ENCODE measurements at places on chromosomes 1 and 21.

DNA sequence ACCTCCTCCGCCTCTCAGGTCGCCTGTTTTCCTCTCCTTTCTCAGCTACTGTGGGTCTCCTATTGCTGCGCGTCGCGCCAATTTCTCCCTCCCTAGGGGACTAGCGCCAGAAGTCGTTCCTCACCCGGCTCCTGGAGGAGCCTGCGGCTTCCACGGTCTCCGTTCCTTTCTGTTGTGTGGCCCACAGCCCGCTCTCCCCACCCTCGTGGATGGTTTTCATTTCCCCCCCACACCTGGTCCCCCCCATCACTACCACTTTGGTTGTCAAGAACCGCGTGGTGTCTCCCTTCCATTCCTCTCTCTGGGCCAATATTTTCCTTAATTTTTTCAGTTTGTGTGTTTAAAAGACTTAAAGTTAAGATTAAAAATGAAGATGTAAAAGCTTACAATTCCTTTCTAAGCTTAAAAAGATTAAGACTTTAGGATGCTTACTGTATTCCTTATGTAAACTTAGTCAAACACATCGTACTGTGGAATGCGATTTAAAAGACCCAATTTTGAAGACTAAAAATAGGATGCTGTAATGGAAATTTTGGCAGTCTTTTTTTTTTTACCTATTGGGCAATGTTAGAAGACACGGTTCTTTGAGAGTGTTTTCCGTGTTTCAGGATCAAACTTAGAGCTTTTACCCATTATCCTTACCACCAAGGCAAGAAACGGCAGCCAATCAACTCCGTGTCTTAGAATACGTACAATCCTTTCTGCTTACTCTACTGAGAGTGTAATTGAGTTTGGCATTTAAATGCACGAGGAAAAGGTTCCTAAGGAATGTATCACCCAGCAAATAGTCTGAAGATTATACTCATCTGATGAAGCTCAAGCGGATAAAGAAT, 773 bp downstream of the CNST start:
- peak; percentile 76 for DNase-seq

GRCh38 chr1:61506236-61506635, 218.7 kb downstream of the TM2D1 start:
- DNase-seq = no peak

- no peak for DNase-seq
Observed at GRCh38 chr21:28910280-28910887, 82.3 kb downstream of the LTN1 start.

GRCh38 chr1:47753808-47754207, 243.4 kb downstream of the TRABD2B start:
- no peak for DNase-seq

- DNase-seq = no peak
Observed at GRCh38 chr1:118323246-118323645, 138.2 kb upstream of the SPAG17 start.

- no peak for DNase-seq
Observed at GRCh38 chr1:202815120-202815519, 4.4 kb downstream of the PCAT6 start.

- no peak for DNase-seq
Observed at GRCh38 chr1:221437926-221438325, 304.0 kb downstream of the DUSP10 start.

DNA sequence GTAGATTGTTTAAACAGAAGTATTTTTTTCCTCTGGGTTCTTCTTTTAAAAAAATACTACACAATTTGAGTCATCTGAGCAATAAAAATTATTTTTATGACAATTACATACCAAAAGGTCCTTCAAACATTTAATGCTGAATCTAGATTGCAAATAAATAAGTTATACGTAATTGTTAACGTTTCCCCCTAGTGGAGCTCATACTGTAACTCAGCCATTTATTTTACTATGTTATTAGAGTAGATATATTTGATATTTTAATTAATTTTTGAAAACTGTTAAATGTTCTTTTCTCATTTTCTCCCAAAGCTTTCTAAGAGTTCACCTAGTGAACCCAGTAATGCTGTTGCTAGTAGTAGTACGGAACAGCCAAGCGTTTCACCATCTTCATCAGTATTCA, 33.5 kb downstream of the ZMYM1 start:
- peak; percentile 50 for DNase-seq

DNA sequence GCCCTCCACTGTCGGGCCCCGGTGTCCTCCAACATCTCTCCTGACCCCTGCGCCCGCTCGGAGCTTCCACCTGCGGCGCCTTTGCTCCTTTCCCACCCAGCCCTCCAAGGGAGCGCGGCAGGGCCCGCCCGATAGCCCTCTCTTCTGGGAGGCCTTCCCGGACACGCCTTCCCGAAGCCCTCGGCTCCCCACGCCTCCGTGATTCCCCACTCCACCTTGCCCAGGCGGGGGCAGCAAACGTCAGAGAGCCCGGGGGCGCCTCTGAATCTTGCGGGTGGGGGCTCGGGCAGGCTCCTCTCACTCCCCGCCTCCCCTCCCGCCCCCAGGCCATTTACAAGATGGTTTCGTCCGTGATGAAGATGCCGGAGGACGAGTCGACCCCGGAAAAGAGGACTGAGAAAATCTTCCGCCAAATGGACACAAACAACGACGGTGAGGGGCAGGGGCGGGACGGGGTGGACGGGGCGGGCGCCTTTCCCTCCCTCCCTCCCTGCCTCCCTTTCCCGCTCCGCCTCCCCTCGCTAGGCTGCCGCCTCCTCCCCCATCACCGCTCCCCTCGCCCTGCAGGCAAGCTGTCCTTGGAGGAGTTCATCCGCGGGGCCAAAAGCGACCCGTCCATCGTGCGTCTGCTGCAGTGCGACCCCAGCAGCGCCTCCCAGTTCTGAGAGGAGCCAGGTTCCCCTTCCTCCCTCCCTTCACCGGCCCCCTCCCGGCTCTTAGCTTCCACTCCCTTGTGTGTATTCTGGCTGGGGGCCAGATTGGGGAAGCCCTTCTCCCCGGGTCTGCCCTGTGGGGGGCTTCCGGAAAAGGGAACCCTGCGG, 7.1 kb downstream of the HPCA start:
- DNase-seq = no peak

- no peak for DNase-seq
Observed at GRCh38 chr1:232943679-232944252, 6.6 kb upstream of the NTPCR start.

DNA sequence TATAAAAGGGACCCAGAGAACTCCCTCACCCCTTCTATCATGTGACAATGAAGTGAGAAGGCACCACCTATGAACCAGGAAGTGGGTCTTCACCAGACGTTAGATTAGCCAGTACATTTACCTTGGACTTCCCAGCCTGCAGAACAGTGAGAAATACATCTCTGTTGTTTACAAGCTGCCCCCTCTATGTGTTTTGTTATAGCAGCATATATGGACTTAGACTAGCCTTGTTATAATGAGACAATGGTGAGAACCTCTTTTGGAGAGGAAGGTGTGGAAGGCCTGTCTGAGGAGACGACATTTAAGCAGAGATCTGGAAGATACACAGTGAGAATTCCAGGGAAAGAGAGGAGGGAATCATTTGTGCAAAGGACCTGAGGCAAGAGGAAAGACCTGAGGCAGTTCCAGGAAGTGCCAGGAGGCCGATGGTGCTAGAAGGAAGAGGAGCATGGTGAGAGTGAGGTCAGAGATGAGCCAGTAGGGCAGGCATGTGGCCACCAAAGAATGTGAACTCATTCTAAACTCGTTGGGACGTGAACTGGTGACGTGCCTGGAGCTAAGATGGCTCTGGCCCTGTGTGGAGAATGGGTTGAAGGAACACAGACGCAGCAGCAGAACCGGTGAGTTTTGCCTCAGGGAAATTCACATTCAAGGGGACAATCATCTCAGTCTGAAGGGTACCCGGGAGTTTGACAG, 98.9 kb upstream of the IRF2BP2 start:
- DNase-seq = no peak

Measured in common myeloid progenitor, CD34-positive (primary cell).